RKO (cell line): ENCODE measurements at places on chromosomes 12 and 14.

- no peak for DNase-seq
Measured at GRCh38 chr12:4172999-4173398, 100.6 kb upstream of the CCND2 start.

DNA sequence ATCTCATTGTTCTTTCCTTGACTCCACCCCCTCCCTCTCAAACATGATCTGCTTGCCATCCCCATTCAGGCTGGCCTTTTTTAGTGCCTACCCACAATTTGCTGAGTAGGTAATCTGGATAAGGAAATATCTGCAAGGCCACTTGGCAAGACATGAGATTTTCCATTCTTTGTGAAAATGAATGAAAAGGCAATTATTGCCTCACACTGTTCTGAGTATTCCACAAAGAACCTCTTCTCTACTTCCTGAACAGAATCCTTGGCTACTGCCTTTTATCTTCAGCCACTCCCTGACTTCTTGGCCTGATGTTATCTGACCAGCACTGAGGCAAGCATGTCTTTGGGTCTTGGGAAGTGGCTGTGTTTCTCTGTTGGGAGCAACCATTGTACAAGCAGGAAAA, 263.2 kb upstream of the ATP2B1 start:
- no peak for DNase-seq

GRCh38 chr12:22529281-22530060, 14.9 kb downstream of the C2CD5 start:
- DNase-seq, result peak; percentile 79

DNA sequence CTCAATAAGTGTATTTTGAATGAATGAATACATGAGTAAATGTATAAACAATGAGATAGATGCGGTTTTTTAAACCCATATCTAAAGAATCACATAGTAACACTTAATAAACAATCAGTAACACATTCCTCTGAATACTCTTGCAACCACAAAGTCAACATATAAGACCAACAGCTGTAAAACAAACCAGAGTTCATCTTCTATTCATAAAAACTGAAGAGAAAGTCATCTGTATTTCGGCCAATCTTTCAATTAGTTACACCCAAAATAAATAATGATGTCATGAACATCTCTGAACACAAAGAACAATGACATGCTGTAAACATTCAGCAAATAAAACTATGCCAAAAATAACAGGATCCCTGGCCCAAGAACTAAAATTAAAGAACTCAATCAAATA, 47.2 kb downstream of the ARMH4 start:
- no peak for DNase-seq

- DNase-seq, result peak; percentile 27
Measured at GRCh38 chr12:112978163-112979040, at the start of gene OAS2. OAS2 (plus strand) TSS chr12:112978519; CDS start chr12:112978609, 90 bp downstream.

- no peak for DNase-seq
Measured at GRCh38 chr12:81212996-81213696, 135.3 kb downstream of the ACSS3 start.

GRCh38 chr14:61188978-61189808, 91.9 kb downstream of the TMEM30B start:
- no peak for DNase-seq

GRCh38 chr12:119014368-119014767, 33.0 kb downstream of the SRRM4 start:
- no peak for DNase-seq

- DNase-seq, result no peak
Measured at GRCh38 chr14:29453045-29453444, 474.6 kb downstream of the PRKD1 start.

DNA sequence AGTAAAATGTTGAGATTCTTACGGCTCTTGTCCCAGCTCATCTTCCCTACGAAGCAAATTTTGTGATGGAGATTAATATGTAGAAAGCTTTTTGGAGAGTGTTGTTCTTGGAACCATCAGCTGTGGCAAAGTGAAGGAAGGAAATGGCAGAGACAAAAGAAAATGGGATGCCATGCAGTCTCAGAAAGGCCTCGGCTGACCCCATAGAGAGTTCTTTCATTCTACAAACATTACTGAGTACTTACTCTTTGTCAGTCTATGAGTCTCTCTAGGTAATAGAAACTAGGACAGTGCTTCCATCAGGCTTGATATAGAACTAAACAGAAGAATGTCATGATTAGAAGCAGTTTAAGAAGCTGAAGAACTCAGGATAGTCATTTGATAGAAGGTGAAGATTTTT, 134.1 kb downstream of the PLEKHA5 start:
- no peak for DNase-seq

GRCh38 chr14:81231540-81231939, 10.8 kb upstream of the GTF2A1 start:
- no peak for DNase-seq
